ENCODE measurements at places on chromosomes 2 and 18.

DNA sequence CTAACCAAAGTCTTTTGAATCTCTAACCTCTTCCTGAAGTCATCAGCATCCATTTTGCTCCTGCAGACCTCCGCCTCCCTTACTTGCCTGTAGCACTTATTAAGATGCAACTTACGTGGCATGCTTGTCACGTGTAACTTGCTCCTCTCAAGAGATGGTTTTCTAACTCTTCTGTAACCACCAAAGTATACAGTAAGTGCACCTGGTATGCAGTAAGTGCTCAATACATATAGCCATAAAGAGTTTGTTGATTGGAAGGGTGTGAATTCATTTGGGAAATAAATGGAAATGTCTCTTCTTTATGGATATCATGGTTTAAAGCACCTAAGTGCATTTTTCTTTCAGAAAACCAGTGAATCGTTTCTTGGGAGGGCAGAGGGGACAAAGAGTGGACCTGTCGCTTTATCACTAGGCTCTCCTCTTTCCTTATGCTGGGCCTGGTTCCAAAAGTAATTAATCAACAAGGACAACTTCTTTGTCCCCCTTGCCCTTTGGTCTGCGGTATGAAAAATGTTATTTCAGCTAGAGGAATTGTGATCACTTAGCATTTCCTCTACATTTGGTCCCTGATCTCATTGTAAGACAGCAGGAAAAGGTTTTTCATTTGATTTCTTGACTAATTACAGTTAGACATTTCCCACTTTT lies 370.0 kb upstream of the SPRED2 start:
- no peak for DNase-seq

GRCh38 chr2:69567909-69568300 lies 75.6 kb downstream of the AAK1 start:
- no peak for DNase-seq

DNA sequence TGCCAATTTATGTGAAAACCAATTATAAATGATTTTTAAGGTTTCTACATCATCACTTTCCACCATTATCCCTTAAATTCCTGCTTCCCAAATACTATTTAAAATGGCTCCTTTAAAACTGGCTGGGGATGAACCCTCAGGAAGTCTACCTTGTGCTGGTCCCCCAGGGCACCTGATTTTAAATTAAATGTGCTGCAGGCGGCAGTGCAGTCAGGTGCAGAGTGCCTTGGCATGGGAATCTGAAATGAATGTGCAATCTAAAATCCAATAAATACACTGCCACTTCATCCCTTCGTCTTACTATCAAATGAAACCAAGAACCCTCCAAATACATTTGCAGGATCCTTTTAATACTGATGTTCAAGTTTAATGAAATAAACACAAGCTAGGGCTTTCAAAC lies 61.8 kb downstream of the C2orf76 start:
- no peak for DNase-seq

GRCh38 chr18:70074116-70074515 lies 126.4 kb upstream of the CD226 start:
- DNase-seq: no peak

DNA sequence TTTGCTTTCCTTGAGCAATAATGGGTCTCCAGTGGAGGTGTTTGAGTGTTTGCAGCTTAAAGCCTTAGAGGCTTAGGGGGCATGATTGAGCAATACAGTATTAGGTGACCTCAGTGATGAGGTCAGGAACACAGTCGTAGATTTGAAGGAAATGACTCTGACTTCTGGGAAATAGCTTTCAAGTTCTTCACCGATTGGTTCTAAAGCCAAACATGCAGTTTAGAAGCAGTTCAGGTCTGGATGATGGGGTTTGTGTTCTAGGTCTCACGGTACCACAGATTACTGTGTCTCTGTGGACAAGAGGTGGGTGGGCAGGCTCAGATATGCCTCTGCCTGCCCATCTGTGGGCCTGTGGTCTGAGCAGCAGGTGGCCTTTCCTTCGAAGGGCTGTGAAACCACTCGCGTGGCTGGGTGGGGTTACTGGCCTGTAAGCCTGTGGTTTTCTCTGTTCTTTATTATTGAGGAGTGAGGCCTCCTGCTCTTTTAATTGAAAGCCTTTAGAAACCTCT lies 7.8 kb downstream of the MTHFD2 start:
- no peak for DNase-seq

- DNase-seq: no peak
These were observed 11.5 kb downstream of the SPRED2 start for GRCh38 chr2:65420712-65421431.

DNA sequence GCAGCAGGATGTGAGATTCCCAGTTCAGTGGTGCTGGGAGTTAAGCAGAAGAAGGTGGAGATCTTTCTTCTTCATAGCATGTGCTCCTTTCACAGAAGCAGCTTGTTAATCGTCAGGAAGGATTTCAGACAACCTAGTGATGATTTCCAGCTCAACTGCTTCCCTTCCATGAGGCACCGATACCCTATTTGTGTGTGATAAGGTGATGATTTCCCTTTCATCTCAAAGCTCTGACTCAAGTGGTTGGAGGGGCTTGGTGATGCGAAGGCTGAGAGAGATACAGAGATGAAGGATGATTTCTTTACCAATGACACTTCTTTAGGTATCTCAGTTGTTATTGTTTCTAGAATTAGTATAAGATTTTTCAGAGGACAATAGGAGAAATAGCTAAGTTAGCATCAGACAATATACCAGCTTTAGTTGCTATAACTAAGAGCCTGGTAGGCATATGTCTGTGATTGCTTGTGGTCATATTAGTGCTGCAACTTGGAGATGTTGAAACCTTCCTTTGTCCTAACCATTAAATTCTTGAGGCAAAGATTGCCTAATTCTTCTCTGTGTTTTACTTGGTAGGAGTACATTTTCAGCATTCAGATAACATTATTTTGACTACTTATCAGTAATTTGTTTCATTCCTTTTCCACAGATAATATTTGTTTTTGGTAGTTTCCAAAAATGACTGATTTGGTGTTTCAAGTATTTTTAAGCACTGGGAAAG lies 111.3 kb downstream of the PLCL1 start:
- no peak for DNase-seq

DNA sequence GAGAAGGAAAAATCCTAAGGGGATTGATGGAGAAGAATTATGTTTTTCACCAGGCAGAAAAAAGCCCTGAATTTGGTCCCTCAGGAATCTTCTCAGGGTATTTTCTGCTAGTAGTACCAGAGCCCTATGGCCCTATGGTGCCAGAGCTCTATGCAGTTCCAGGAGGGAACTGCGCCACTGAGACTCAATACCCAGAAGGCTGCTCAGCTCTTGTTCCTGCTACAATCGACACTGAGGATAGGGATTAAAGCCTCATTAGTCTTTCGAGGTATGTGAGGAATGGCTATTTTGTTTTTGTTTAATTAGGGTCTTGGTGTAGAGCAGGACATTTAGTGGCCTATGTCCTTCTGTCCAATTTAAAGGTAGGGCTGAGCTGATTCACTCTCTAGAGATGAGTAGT lies 21.7 kb upstream of the PPP3R1 start:
- DNase-seq: no peak

- DNase-seq: no peak
These were observed 672.1 kb downstream of the STK39 start for GRCh38 chr2:167575276-167575675.
